T follicular helper cell (primary cell): ENCODE measurements at places on chromosomes 7 and 10.

- DNase-seq = no peak
Measured at GRCh38 chr10:17474595-17475323, 20.4 kb upstream of the ST8SIA6 start.

GRCh38 chr10:77164616-77165311, 472.8 kb downstream of the KCNMA1 start:
- DNase-seq = no peak

GRCh38 chr7:146115851-146116520, 615 bp upstream of the CNTNAP2 start:
- DNase-seq = no peak

DNA sequence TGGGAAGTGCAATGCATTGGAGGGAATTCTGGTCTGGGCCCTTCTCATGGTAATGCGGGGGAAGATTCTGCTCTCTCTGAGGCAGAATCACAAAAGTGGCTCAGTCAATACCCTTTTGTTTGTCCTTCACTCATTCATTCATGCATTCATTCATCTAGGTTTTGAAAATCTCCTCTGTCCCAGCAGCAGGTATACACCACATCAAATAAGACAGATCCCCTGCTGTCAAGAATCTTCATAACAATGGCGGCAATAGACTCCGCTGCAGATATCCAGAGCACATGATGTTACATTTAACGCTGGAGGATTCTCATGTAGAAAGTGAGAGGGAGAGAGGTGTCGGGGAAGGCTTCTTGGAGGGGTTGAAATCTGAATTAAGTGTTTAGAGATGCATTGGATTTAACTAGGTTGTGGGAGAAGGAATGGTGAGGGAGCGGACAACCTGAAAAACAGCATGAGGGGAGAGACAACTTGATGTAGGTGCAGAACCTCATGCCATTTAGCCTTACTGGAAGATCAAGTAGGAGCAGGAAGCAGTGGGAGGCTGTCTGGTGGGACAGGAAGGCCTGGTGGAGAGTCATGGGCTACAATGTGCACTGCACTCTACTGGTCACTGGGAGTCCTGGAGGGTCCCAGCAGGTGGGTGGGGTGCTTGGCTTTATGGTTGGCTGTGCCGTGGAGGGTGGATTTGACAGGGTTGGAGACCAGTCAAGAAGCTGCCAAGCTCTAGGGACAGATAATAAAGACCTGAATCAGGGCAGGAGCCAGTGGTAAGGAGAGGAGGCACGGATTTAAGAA, 5.2 kb upstream of the FAM180A start:
- DNase-seq = no peak

DNA sequence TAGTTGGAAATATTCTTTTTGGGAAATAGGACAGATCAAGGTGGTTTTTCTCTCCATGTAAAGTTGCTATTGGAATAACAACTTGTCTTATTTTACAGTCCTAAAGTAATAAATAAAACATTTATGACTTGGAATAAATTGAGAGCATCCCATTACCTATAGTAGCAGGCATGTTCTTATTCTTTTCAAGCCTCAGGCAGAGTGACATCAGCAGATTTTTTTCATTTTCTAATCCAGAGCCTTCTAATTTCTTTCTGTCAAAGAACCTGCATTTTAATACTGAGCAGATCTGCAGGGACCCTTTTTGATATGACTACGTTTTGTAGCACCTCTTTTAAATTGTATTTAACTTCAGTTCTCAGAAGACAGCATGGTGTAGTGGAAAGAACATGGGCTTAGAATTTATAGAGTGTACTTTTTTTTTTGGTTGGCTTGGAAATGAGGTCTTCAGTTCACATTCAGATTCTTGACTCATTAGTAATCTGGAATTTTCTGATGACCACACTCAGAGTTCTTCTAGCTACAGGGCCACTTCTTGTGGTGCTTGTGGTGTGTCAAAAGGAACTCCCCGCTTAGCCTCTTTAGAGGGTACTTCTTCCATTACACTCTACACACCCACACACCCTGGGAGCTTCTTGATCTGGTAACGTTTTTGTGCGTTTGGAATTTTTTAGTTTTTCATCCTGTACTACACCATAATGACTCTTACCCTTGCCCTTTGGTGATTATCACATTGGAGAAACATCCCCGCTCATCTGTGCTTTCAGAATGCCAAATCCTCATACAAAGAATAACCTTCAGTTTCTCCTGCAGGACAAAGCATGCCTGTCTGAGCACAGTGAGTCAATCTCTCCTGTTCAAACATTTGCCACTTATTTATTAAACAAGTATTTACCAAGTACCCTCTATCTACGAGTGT, 34.6 kb downstream of the AGK start:
- DNase-seq = no peak

- DNase-seq = no peak
Measured at GRCh38 chr7:121605317-121605680, 209.2 kb upstream of the FAM3C start.

DNA sequence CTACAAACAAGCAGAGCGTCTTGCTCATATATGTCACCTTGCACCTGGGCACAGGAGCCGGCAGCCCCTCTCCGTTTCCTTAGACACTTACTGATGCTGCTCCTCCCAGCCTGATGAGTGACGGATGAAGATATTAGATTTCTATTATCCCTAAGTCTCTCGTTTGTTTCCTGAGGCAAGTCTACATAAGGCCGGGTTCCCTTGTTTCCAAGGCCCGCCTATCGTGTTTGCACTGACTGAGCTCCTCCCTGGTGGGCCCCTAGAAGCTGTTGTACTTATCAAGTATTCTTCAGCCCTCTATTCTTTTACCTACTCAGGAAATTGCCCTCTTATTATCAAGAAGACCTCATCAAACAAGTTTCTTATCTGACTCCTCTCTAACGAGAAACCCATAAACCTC, 18.5 kb downstream of the SH3PXD2A start:
- no peak for DNase-seq

DNA sequence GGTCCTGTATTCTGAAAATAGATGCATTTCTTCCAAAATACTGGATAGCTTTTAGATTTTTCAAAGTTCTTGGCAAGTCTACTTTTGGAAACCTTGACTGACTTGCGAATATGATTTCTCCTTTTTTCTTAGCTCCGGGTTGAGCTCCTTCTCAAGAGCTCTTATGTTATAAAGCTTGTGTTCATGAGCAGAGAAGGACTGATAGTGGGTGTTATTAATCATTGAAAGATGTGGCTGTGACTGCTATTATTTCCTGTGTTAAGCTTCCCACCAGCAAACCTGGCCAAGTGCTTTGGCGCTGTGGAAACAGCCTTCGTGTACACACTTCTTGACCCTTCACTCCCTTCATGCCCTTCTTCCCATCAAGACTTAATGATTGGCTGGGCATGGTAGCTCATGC, 98.2 kb downstream of the KIAA1217 start:
- DNase-seq = no peak

- no peak for DNase-seq
Measured at GRCh38 chr7:18590241-18590640, 94.7 kb downstream of the HDAC9 start.

DNA sequence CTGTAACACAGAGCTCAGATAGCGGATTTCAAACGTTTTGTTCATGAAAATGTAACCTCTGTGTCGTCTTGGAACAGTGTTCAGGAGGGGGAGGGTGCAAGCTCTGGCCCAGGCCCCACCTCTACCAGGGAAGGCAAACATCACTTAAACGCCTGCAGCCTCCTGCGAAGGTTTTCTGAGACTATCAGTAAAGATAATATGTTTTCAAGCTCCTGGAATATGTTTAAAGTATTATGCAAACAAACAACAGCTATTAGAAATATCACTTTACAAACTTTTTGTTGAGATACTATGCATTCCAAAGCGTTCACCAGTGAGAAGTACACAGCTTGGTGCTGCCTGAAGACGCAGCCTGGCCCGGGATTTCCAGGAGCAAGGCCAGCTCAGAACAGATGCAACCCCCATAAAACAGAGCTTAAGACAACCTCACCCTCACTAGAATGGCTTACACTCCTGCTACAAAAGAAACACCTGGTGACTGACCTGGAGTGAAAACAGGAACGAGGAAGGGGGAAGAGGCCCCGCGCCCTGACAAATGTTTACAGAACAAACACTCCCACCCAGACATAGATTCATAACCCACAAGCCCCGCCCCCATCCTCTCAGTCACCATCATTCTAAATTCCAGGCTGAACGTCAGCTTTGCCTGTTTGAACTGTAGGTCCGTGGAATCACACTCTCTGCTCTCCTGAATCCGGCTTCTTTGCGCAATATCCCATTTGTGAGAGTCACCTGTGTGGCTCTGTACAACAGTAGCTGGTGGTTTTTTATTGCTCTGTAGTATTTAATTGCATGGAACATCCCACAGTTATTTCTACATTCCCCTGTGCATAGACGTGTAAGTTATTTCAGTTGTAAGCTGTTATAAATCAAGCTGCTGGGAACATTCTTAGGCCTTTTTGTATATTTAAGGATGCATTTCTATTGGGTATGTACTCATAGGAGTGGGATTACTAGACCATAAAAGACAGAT, 155.0 kb downstream of the PTPRN2 start:
- no peak for DNase-seq

DNA sequence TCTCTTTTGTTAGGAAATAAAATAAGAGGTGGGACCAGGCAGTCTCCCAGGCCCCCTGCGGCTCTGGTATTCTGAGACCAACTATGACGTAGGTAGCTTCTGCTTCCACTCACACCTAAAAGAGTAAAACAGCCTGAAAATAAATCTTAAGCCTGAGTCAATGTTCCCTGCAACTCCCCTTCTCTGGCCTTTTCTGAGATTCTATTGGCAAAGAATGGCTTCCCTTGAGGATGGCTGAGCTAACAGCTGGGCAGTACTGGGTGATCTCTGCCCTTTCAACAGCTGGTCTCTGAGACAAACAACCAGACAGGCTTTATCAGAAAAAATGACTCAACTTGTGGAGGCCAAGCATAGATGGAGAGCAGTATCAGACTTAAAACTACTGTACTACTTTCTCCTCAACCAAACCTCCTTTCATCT, 58.7 kb downstream of the CREB3L2 start:
- DNase-seq = no peak

GRCh38 chr7:116354171-116354545, 143.8 kb downstream of the TES start:
- no peak for DNase-seq

DNA sequence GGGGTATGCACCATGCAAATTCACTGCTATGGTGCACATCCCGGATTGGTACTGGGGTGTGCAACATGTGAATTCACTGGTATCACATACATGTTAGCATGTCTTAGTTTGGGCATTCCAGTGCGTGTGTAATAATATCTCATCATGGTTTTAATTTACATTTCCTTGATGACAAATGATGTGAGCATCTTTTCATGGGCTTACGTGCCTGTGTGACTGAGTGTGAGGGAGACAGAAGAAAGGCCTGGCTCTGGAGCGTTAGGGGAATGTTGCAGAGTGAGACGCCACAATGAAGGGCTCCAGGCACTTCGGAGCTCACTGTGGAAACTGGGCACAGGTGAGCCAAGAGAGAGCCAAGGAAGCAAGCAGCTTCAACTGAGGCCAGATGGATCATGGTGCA, 162.6 kb downstream of the UBE2H start:
- no peak for DNase-seq

GRCh38 chr7:82631998-82632397, 188.4 kb upstream of the CACNA2D1 start:
- no peak for DNase-seq

- DNase-seq = no peak
Measured at GRCh38 chr10:77471069-77471536, 166.5 kb downstream of the KCNMA1 start.

GRCh38 chr7:123282181-123282580, 82.4 kb upstream of the SLC13A1 start:
- DNase-seq = no peak

DNA sequence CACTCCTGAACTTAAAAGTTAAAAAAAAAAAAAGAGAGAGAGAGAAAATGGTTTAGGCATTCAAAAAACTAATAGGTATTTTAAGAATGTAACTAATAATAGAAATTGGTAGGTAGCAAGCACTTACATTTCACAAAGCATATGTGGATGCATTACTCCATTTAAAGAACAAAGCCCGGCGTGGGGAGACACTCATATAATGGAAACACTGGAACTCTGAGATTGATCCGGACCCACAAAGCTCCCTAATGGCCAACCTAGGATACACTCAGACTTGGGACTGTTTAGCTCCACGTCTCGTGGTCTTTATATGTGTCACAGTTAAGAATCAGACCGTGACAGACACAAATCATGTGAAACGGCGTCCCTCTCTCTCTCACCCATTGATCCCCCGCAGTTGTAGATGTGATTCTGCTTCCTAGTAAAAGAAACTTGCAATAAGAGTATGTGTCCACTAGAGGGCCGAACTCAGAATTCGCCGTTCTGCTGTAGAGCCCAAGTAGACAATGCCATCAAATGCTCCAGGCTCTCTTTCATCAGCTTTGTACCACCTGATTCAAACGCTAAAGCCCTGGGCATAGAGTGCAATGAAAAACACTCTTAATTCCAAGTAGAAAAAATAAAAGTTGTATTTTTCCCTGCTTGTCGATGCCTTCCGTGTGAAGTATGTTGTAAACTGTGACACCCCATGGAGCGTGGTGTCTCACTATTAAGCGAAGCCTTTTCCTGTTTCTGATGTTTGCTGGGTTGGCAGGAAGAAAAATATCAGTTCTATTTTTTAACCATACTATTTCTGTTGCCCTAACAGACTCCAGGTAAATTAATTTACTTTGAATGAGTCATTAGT, 429.0 kb upstream of the MTPN start:
- no peak for DNase-seq

- DNase-seq = peak; percentile 75
Measured at GRCh38 chr10:72087969-72088888, at the start of gene SPOCK2. SPOCK2 (minus strand) TSS chr10:72088551; CDS start chr10:72088328, 223 bp downstream.

GRCh38 chr10:13637303-13637856, 50.6 kb downstream of the PRPF18 start:
- DNase-seq = no peak

DNA sequence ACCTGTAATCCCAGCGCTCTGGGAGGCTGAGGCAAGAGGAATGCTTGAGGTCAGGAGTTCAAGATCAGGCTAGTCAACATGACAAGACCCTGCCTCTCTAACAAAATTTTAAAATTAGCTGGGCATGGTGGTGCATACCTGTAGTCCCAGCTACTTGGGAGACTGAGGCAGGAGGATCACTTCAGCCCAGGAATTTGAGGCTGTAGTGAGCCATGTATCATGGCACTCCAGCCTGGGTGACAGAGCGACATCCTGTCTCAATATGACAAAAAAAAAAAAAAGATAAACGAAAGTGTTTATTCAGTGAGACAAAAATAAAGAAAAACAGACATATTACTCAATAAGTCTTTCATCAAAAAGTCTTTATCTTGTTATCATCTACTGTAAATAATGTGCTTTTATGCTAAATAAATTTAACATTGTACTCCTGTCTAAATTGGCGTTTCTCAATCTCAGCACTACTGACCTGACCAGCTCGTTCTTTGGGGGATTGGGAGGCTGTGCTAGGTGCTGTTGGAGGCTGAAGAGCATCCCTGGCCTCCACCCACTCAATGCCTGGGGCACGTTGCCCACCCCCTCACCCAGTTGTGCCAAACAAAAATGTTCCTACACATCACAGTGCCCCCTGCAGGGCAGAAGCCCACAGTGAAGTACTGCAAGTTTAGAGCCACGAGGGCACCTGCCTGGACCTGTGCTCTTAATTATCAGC, 57.7 kb downstream of the NCAPG2 start:
- no peak for DNase-seq

GRCh38 chr7:24732646-24733413, 24.4 kb downstream of the GSDME start:
- DNase-seq = no peak

- DNase-seq = no peak
Measured at GRCh38 chr10:114306116-114306973, 67.3 kb downstream of the VWA2 start.

- DNase-seq = no peak
Measured at GRCh38 chr7:24786941-24787340, 29.7 kb upstream of the GSDME start.

GRCh38 chr7:130947792-130948580, 214.0 kb upstream of the KLF14 start:
- no peak for DNase-seq
